ENCODE measurements at places on chromosomes 12 and 14.

GRCh38 chr12:117441751-117442150 lies 80.3 kb upstream of the NOS1 start:
- H3K27me3 ChIP-seq: peaks cover 32% of the 10 kb centered on the region
- H3K4me3 ChIP-seq: no peak overlapping the region
- no peaks in the 10 kb centered on the region for H3K4me1 ChIP-seq
- H3K27ac ChIP-seq: no peak overlapping the region
- DNase-seq: no peak

DNA sequence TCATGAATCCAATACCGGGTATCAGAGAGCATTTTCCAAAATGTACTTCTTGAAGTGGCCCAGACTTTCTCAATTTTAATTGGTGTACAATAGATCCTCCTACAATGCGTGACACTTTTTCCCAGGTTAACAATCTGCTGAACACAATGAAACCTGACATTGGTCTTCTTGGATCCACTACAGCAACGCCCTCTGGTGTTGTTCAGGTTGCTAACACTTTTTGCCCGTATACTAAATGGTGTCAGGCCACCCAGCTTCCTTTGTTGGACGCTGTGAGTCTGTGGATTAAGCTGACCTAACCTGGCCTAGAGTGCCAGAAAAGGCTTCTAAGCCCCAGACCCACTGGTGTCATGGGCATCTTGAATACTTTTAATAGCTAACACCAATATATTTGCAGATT lies 89.2 kb downstream of the KCNK10 start:
- no peak overlapping the region for H3K27ac ChIP-seq
- H3K27me3 ChIP-seq: peaks cover under 1% of the 10 kb centered on the region
- no peak for DNase-seq
- no peaks in the 10 kb centered on the region for H3K4me1 ChIP-seq
- H3K36me3 ChIP-seq: no peaks in the 10 kb centered on the region

DNA sequence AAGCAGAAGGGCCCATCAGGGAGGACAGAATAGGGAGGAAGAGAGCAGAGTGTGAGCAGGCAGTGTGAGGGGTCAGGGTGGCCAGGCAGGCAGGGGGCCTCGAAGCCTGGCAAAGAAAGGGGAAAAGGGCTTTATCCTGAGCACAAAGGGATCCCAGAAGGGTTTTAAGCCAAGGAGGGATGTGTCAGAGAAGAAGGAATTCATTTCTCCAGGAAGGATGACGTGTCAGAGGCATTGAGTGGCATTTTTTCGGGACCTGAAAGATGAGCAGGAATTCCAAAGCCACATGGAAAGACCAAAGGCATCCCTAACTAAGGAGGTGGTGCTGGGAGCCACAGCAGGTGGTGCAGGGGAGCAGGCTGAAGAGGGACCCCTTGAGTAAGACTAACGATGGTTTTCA lies 132.1 kb downstream of the DICER1 start:
- no peak overlapping the region for H3K4me3 ChIP-seq
- no peak for DNase-seq
- peaks cover 5% of the 10 kb centered on the region for H3K27me3 ChIP-seq
- H3K27ac ChIP-seq: no peak overlapping the region

DNA sequence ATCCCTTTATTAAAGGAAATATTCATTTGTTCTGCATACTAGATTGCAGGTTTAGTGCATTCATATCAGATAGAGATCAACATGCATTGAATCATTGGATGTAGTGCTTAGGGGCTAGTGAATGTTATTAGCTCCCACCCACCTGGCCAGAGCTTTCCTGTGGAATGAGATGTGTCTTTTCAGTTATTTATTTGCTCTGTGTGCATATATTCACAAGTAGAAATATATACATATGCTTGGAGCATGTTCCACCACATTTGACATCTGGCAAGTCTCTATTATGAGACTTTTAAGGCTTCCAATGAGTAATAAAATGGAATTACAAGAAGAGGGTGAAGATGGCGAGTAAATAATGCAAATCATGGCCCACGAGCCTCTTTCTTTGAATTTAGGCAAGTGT lies 180.0 kb upstream of the LMO3 start:
- no peaks in the 10 kb centered on the region for H3K36me3 ChIP-seq
- DNase-seq: no peak
- H3K27me3 ChIP-seq: peaks cover 8% of the 10 kb centered on the region
- no peak overlapping the region for H3K4me3 ChIP-seq
- no peaks in the 10 kb centered on the region for H3K4me1 ChIP-seq
- no peak overlapping the region for H3K27ac ChIP-seq

- no peaks in the 10 kb centered on the region for H3K27me3 ChIP-seq
- H3K4me3 ChIP-seq: no peak overlapping the region
- peaks cover 17% of the 10 kb centered on the region for H3K4me1 ChIP-seq
- H3K36me3 ChIP-seq: no peaks in the 10 kb centered on the region
- H3K27ac ChIP-seq: no peak overlapping the region
Measured at GRCh38 chr12:88628856-88629509, 48.7 kb upstream of the KITLG start.

Measured in type B pancreatic cell (in vitro differentiated cells).